Mesenchymal stem cell (in vitro differentiated cells and primary cell): ENCODE measurements at places on chromosomes 3 and 15.

DNA sequence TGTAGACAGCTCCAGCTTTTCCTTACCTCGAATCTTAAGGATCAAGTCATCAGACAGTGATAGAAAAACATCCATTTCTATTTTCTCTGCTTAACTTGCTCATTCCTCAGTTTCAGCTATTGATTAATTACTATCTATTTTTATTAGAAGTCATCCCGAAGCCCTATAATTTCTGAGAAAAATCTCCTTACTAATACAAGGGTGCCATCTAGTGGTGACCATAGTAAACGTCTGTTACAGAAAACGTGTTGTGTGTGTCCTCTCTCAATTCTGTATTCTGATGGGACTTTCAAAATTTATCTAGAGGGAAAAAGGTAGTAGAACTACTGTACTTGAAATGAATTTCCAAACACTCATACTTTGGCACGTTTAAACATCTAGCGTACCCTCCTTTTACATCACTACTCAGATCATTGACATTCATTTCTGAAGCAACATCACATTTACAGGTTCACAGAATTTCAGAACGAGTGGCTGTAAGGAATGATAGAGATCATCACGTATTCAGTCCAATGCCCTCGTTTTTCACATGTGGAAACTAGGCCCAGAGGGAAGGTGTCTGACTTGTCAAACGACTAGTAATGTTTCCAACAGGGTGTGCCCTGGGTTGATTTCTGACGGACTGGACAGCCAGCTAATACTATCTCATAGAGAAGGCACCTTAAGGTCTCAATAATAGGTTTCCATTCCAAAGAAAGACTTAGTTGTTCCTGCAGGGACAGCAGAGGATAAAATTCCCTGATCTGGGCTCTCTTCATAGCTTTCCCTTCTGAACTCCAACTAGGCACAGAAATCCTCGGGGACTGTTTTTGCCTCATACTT lies 25.6 kb downstream of the HACD2 start:
- DNase-seq, result peak; percentile 62

GRCh38 chr3:134978658-134979057 lies 183.6 kb downstream of the EPHB1 start:
- DNase-seq, result no peak

- DNase-seq, result peak; percentile 57
Observed at GRCh38 chr3:182682263-182683241, 110.8 kb upstream of the ATP11B start.

GRCh38 chr3:10470120-10471053 lies 35.0 kb downstream of the ATP2B2 start:
- no peak for DNase-seq

DNA sequence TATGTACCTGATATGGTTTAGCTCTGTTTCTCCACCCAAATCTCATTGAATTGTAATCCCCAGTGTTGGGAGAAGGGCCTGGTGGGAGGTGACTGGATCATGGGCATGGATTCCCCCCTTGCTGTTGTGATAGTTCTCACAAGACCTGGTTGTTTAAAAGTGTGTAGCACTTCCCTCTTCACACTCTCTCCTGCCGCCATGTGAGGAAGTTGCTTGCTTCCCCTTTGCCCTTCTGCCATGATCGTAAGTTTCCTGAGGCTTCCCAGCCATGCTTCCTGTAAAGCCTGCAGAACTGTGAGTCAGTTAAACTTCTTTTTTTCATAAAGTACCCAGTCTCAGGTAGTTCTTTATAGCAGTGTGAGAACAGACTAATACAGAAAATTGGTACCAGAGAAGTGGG lies 93.1 kb downstream of the C3orf70 start:
- DNase-seq, result no peak

GRCh38 chr3:105827959-105828358 lies 40.9 kb downstream of the CBLB start:
- peak; percentile 89 for DNase-seq
